Ascending aorta (tissue), 2 donors: ENCODE measurements at places on chromosomes 4 and X.

DNA sequence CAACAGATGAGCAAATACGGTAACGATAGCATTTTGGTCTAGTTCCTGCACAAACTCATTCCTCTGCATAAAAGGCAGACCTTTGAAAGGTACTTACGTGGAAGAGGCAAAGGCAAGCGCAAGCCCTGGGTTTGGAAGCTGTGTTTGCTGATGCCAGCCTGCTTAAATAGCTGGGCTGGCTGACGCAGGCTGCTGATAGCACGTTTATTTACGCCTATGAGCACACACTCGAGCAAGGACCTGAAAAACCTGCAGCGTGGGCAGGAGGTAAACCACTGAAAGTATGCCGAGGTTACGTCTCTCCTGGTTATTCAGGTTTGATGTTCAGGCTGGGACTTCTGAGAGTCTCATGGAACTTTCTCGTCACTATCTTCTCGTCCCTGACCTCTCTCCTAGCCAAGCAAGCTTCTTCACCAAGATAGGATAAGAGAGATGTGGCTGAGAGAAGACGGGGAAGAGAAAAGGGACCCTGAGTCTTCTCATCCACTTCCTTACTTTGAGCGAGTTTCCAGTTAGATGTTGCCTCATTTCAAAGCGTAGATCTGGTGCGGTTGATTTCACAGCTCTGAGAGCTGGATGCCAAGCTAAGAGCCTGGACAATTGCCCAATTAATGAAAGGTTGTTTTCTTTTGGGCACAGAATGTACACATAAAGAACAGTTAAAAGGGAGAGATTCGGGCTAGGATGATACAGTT is at the start of gene HOPX:
TSS of gene HOPX (minus strand) at position 139 of the 695 bp plus-strand sequence. CDS start 23,480 bp downstream, outside the sequence.
- no peak for DNase-seq

DNA sequence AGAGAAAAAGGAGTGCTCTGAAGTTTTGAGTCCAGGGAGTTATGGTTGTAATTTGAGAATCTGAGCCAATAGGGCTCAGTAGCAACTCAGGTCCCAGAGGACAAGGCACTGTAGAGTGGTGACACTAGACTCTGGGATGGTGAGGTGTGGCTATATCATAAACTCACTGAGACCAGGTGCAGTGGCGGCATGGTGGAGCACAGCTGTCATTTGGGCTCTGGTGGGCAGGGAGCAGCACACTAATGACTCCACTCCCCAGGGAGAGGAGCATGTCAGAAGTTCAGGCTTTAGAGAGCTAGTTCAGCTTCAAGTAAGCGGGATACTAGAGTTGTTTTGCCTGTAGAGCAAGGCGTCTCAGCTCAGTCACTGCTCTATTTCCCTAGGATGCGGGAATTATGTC is 165.4 kb upstream of the USP38 start:
- DNase-seq: no peak

GRCh38 chrX:15143825-15144121 is 126.1 kb downstream of the ASB9 start:
- no peak for DNase-seq

DNA sequence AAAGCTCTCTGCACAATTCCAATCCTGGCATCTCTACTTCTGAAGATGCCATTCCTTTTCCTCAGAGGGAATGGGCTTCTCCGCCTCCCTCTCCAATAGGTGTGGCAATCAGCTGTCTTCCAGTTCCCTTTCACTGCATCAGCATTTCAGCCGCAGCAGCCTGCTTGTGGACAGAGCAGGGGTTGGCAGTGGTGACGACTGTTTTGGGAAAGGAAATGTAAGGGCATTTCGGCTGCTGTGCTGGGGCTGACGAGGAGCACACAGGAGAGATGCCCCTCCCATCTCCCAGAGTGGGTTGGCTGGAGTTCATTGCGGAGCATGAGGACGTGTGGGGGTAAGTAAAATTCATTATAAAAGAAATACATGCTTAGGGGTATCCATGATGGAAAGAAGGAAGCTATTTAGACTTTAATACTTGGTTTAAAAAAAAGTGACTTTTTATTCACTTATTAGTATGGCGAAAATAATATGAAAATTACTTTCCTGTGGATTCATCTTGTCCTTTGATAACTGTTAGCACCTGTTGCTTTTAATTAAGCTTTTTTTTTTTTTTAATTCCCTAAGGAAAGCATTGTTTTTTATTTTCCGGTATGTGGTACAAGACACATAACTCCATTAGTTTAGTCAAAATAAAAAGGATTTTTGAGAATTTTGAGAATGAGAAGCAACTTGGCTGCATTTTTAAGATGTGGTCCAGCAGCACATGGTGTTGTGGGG is at the start of gene LIMCH1:
TSS of gene LIMCH1 (plus strand) at position 141 of the 717 bp plus-strand sequence. CDS start 67,839 bp downstream, outside the sequence.
- peak; percentile 91 for DNase-seq

DNA sequence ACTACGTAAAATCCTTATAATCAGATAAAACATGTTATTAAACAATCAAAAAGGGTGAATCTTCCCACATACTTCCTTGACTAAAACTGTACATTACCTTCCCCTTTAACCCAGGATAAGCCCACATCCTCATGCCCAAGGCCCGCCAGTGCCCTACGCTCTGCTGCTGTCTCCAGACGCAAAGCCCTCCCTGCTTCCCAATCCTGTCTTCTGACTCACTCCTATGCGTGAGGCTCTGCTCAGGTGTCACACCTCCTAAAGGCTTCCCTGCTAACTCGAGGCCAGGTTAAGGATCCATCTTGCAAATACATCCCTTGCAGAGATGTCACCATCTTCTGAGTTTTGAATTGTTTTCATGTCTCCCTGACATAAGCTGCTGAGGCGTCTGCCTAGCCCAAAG is 61.6 kb downstream of the STX18 start:
- no peak for DNase-seq

- DNase-seq: no peak
Observed at GRCh38 chr4:3729882-3730226, 36.3 kb upstream of the ADRA2C start.

GRCh38 chr4:175453456-175453855 is 358.6 kb downstream of the GPM6A start:
- no peak for DNase-seq

DNA sequence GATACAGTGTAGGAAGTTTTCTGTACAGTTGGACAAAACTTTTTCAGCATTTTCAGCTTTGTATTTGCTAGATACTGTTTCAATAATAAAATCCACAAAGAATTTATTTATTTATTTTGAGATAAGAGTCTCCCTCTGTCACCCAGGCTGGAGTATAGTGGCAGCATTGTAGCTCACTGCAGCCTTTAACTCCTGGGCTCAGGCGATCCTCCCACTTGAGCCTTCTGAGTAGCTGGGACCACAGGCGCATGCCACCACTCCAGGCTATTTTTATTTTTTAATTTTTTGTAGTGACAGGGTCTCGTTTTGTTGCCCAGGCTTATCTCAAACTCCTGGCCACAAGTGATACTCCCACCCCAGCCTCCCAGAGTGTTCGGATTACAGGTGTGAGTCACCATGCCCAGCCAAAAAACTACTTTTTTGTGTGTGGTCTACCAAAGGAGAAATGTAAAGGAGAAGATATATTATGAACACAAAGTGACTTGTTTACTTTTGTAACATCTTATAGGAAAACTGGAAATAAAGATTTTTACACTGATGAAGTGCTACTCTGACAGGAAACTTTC is 13.0 kb upstream of the SOWAHD start:
- DNase-seq: no peak

DNA sequence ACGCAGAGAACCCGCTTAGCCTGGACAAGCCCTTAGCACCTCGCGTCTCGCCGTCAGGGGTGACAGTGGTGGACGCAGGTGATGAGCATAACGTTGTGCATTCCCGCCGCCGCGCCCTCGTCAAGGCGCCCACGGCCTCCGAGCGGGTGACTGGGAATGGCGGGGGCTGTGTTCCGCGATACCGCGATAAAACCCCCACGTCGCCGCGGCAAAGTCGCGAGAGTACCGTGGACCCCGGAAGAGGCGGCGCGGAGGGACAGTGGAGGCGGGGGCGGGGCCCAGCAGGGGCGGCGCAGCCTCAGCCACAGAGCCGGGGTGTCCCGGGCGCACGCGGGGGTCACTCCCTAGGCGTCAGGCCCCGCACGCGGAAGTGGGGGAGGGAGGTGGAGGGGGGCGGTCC is 53.8 kb downstream of the ZFYVE28 start:
- peak; percentile 67 for DNase-seq

GRCh38 chr4:104677116-104677515 is 182.4 kb upstream of the CXXC4 start:
- no peak for DNase-seq

DNA sequence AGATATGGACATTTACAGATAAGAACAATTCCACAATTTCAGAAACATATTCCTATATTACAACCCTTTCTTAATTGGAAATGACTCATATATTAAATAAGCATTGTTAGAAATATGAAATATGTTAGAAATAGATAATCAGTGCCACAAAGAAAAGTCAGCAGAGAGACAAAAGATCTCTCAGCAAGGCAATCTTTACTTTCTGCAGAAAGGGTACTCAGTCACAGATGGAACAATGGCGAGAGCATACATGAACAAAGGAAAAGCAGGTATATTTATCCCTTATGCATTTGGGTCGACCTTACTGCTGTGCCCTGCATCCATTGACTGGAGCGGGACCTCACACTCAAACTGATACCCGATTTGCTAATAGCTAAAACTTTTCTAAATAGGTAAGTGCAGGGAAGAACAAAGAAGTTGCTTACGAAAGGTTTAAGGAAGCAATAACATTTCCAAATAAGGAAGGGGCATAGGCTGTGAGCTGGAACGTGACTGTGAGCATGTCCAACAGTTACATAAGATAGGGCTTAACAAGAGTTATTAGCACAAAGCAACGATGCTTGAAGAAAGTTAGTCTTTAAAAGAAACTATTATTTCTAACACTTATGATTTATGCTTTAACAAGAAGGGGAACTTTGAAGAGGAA is 40.8 kb downstream of the MGARP start:
- no peak for DNase-seq

- no peak for DNase-seq
Observed at GRCh38 chrX:132592880-132593279, 104.0 kb upstream of the MBNL3 start.

DNA sequence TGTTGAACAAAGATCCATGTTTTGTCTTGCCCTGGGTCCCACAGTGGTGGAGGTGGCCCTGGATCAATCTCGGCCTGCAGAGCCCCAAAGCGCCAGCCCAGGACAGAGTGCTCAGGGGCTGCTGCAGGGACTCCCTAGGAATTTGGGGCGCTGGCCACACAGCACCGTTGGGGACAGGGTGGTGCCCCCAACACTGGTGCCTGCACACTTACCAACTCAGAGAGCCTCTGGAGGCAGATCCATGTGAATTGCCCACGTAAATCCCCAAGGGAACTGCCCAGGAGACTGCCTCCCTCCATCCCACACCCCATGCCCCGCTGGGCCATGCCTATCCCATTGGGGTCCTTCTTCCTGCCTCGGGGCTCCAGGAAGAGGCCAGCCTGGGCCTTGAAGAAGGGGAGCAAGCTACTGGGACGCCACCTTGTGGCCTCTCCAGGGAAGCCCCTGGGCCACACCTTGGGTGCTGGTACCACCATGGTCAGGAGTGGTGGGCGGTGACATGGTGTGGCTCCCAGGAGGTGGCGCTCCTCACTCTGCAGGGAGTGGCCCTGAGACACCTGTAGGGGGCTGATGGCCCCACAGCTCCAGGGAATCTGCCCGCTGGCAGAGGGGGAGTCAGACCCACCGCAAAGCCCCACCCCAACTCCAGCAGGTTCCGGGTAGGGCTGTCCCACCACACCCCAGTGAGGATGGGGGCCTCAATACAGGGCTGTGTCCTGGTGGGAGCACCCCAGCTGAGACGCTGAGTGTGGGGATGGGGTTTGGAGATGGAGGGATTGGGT is 22.8 kb downstream of the CFAP99 start:
- DNase-seq: peak; percentile 69

- no peak for DNase-seq
Observed at GRCh38 chrX:16839219-16839851, 30.8 kb downstream of the RBBP7 start.

- DNase-seq: no peak
Observed at GRCh38 chr4:6767386-6767747, 15.2 kb upstream of the KIAA0232 start.

- no peak for DNase-seq
Observed at GRCh38 chr4:111263836-111264235, 641.0 kb upstream of the PITX2 start.

GRCh38 chrX:69285881-69286564 is 120.8 kb upstream of the PJA1 start:
- no peak for DNase-seq

DNA sequence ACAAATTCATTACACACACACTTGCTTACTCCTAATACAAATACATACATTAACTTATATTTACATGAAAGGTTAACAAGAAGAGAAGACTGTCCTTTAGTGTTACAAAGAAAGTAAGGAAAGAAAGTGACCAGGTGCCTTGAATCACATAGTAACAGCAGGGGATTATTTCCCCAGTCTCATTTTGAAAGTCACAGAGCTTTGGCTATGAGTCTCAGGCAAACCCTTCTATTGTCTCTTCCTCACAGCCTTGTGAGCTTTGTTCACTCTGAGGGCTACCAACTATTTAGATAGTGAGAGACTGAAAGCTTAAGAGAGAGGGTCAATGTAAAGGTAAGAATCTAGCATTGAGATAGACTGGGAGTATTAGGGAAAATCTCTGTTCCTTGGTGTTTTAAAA is 161.6 kb downstream of the NPNT start:
- no peak for DNase-seq

DNA sequence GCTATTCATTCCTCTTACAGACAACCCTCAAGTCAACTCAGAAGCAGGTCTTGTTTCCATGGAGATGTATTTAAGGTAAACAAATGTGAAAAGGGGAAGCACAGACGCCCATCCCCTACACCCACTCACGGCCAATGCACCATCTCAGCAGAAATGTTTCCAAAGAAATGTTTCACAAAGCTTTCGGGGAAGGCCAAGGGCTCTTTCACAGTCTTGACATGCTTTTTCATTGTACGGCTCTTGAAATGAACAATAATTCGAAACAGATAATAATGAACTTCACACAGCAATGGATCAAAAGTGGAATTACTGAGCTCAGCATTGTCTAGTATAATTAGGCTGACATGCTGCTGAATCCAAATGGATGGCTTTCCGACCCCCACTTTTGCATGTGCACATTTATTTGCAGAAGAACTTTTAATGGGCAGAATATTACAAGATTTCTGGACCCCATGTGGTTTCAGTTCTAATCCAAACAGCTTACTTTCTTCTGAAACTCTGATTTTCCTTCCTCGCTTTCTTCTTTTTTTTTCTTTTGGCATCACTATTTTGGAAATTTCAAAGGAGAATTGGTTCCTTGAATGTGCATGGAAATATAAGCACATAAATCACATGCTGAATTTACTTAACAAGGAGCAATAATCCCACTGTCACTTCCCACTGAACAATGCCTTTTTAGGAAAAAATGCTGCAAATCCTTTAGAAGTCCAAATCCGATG is 160.9 kb downstream of the SMIM20 start:
- DNase-seq: peak; percentile 66

GRCh38 chr4:146981651-146982050 is 36.0 kb upstream of the TTC29 start:
- no peak for DNase-seq

DNA sequence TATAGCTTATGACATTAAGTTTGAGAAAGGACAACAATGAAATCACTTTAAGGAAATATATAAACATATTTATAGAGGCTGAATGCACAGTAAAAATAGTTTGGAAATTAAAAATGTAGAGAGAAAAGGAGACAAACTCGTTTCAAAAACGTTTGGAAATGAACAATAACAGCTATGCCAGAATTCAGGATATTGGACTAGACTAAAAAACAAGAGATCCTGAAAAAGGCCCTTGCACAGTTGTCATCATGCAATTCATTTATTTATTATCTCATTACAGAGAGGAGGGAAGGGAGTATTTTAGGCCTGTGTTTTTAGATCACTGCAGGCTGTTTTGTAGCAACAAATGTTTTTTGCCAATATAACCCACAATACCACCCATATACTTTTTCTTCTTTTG is 527.2 kb downstream of the ADGRL3 start:
- DNase-seq: no peak
